ENCODE measurements at places on chromosomes 1 and 21.

DNA sequence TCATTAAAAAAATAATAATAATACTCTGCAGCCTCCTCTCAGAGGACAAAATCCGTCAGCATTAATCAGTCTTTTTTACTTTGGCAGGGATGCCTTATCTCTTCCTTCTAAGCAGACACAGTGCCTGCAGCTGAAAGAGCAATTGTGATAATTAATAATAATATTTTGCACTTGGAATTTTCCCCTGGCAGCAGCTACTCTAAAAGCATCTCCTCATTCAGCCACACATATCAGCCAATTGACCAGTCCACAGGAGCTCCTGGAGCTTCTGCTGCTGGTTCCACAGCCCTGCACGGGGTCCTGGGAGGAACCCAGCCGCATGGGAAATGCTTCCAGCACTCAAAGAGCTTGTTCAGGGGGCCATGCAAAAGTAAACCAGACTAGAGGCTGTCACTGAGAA is 31.0 kb upstream of the VWA5B1 start:
- DNase-seq = no peak

- DNase-seq = no peak
Observed at GRCh38 chr1:207097871-207098324, 6.1 kb upstream of the C4BPA start.

DNA sequence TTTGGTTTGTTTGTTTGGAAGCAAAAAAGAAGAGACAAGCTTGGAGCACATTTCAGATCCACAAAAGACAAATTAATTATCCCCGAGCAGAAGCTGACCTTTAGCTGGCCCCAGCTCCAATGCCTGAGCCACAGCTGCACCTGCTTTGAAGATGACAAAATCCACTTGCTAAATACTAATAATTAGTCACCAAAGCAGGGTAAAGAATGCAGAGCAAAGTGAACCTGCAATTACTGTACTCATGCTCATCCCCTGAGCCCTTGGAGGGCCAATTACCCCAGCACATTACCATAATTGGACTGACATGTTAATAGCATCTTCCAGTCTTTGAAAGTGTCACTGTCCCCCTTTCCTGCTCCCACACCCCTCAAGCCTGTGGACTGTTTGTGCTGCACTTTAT is 38.2 kb upstream of the KCND3 start:
- no peak for DNase-seq

- DNase-seq = no peak
Observed at GRCh38 chr1:48214820-48215219, 7.7 kb upstream of the SLC5A9 start.

- no peak for DNase-seq
Observed at GRCh38 chr1:15206418-15207030, 40.5 kb upstream of the FHAD1 start.
